ENCODE measurements at places on chromosomes 3 and 15. TPM values are rescaled to one million over a fixed set of nuclear protein-coding genes. Genes with fewer than 3 reads are reported as not detected.

The ZBED2 gene
- 235 TPM for total RNA-seq

The FAM174B gene
- 3.0 TPM for total RNA-seq

DNA sequence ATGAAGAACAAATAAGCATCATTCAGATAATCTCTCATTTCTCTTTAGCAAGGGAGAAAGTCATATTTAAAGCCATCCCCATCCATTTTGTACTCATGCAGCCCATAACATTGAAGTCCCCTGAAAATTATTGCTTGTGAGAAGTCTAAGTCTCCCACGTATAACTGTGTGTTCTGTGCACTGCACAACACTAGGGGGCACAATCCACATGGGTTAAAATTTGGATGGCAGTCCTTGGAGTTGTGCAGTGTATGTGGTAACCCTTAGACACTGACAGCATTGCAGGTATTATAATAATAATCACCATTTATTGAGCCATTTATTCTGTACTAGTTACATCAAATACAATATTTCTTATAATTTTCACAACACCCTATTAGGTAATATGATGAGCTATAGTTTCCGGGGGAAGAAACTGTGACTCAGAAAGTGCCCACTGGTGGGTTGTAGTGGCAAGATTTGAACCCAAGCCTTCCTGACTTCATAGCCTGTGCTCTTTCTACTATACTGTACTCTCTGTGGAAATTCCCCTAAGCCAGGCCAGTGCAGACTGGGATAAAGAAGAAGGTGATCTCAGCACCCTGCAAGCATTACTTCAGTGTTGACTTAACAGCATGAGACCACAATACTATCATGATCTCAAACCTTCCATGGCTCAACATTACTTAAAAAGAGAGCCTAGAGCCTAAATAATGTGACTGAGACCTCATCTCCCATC, 15.7 kb downstream of the KCNAB1 start:
- peak; percentile 26 for DNase-seq

DNA sequence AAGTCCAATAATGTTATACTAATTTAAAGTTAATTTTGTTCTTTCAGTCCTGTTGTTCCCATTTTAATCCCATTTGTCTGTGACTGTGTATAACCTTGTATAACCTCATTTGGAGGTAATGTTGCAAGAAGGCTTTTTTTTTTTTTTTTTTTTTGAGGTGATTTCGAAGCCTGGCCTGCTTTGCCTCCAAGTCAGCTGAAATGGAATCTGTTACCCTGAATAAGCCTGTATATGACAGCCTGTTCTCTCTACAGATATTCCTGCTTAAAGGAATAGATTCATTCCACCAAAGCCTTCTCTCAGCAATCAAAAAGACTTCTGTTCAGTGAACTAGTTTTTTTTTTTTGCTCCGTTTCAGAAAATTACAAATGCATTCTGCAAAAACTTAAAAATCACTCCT, 271.8 kb upstream of the UBE2E1 start:
- DNase-seq, result no peak

DNA sequence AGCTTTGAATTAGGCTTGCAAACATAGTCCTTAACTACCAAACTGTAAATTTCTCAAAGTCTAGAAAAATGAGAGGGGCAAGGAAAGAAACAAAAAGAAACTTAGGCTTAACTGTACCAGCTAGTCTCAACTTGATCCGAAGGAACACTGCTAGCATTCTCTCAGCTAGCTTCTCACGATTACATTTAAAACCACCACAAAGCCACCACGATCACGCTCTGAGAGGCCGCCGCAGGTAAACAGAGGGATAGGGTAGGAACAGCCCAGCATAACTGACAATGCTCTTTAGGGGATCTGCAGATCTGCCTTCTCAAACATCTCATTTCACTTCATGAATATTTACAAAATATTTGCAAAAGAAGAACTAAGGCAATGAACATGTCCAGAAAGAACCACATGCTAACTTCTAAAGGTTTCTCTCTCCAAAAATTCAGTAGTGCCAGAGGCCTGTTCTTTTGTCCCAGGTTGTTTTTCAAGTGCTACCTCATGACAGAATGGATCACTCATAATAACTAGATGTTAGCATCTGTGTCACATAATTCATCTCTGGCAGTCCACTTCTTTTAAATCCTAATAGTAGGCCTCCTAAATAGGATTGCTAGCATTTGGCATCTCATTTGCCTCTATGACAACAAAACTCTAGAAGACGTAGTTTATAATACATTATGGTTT, 18.9 kb downstream of the VGLL4 start:
- peak; percentile 55 for DNase-seq

- DNase-seq, result peak; percentile 37
Observed at GRCh38 chr15:77402740-77403379, 17.0 kb downstream of the PEAK1 start.

- no peak for DNase-seq
Observed at GRCh38 chr3:98897701-98898100, 3.8 kb downstream of the DCBLD2 start.

DNA sequence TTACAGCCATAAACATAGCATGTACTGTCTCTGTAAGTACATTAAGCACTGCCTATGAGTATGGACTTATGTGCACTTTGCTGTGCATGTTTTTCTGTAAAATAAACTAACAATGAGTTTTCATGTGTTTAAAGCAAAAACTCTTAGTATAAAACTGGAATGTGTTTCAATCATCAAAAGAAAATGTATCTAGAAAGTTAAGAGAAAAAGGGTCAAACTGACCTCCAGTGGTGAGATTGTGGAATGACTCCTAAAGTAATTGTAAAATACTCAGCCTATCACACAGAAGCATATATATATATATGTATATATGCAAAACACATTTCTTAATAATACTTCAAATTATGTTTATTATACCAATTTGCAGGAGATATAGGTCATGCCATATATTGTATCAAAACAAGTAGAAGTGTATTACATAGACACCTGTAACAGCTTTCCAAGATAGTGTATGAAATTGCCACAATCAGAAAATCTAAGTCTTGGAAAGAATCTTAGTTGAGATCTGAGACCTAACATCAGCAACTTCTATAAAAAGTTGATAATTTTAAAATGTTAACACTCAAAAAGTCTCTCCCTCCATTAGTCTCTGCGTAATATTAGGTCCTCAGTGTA, 199.6 kb downstream of the FMN1 start:
- no peak for DNase-seq

DNA sequence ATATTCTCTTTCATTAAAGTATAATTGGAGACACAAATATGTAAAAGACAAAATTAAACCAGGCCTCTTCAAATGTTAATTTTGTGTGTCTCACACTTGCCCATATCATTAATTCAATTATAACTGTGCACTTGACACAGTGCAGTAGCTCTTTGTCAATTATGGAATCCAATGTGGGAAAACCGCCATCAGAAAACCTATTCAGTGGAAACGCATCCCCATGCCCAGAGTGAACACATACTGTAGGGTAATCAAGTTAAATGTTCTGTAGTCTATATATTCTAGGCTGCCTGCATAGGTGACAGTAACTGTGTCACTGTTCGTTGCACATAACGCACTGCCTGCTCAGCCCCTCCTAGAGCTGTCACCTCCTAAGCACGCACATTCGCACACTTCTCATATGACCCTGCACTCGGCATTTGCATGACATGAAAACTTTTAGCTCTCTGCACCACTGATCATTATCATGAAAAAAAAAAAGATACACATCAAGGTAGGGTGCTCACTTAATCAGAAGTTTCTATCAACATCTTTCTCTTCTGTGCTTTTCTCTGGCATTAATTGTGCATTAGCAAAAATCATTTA, 63.2 kb downstream of the MEIS2 start:
- DNase-seq, result no peak

DNA sequence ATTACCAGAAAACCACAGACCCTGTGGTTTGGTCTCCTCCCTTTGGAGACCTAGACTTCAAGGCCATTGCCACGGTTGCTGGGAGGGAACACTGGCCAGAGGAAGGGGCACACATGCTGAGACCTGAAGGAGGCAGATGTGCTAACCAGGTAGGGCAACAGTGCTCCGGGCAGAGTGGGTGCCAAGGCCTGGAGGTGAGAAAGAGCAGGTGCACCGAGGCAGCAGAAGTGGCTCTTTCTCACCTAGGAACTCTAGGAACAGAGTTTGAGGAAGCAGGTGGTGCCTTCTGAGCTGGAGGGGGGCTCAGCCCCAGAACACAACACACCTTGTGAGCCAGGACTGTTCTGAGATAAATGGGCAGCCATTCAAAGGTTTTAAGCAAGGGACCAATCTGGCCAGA, 106.1 kb downstream of the MEGF11 start:
- DNase-seq, result no peak

- DNase-seq, result peak; percentile 28
Observed at GRCh38 chr3:142022381-142022780, 127.0 kb downstream of the TFDP2 start.

- DNase-seq, result no peak
Observed at GRCh38 chr3:73710340-73710739, 85.6 kb upstream of the PDZRN3 start.

GRCh38 chr3:43704697-43705096, 14.0 kb downstream of the ABHD5 start:
- no peak for DNase-seq

DNA sequence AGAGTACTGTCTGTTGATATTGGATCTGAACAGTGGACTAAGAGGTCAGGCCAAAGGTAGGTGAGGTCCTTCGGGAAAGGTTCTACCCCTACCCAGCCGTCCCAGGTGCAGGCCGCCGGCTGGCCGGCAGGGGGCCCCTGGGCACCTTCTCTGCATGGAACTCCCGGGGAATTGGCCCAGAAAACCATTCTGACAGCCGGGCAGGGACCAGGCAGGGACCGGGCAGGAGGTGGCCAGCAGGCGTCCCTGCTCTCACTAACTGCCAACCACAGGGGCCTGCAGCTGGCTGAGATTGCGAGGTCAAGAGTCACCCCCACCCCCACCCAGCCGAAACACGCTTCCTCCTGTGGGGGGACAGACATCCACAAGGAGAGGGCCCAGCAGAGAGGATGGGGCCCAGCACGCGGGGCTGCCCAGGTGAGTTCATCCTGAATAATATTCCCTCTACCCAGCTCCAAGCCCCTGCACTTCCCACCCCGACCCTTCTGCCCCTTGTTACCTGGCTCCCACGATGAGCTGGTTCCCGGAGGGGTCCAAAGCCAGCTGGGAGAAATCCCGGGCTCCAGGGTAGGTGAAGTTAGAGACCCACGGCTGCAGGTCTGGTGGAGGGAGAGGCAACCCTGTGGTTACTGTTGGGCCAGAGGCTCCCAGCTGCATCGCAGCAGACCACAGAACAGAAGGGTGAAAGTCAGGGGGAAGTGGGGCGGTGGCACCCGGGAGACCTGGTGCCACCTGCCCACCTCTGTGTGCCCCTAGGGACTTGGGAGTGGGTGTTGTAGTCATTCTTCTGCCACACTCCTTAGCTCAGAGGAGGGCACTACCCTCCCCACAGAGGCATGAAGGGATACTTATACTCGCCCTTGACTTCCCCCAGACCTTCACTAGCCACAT, 84.4 kb downstream of the SEMA5B start:
- peak; percentile 50 for DNase-seq

DNA sequence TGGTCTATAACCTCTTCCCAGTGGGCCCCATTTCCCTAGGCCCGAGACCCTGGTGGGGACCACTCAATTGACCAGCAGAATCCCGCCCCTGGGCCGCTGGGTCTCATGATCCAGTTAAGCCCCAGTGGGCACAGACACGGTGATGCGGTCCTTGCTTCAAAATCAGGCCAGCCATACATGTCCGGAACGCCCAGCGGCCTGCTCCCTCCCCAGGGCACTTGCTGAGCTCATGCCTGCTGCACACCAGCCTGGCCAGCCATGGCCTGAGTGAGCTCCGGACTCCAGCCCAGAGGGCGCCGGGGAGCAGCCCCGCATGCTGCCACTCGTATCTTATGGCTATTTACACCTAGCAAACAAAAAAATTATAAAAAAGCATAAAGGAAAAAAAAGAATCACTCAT, 34.4 kb upstream of the IQSEC1 start:
- no peak for DNase-seq

DNA sequence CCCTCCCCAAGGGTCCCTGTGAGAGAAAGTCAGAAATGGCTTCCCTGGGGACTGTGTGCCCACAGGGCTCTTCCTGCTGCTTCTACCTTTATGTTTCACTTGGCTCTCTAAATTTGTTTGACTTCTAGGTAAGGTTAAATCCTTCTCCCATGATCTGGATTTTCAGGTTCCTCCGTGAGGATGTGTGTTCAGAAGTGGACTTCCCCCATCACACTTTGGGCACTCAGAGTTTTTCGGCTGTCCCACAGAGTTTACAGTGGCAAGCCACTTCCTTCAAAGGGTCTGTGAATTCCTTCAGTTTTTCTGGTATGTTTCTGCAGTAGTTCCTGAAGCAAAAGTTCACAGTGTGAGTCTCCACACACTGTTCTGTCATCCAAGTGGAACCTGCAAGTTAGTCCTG, 30.9 kb upstream of the RARB start:
- no peak for DNase-seq
